Astrocyte of the spinal cord (primary cell): ENCODE measurements at places on chromosomes 1 and 21.

GRCh38 chr21:31211836-31212235 is 132.2 kb downstream of the TIAM1 start:
- DNase-seq: no peak

DNA sequence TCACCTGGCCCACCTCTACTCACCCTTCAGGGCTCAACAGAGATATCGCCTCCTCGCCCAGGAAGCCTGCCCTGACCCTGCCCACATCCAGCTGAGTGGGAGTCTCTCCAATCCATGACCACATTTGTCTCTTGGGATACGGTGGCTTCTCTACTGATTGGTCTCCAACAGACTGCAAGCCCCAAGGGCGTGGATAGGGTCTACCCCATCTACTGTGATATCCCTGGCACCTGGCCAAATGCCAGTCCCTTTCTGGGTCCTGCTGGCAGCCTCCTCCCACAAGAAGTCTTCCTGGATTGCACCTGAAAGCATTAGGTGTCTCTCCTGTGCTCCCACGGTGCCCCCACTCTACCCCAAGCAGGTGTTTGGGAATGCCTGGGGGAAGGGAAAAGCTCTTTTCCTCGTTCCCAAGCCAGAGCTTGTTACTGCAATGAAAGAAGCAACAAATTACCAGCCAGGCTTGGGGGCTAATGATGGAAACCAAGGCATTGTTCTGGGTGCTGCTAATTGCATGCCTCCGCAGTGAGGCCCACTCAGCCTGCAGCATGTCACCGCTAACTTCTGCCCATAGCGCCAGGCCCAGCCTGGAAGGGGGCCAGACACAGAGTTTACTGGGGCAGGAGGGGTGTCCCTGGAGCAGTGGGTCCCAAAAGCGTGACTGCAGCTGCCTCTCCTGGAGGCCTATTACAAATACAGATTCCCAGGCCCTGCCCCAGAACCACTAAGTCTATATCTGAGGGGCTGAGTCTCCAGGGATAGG is 90.7 kb upstream of the IFFO2 start:
- DNase-seq: no peak

DNA sequence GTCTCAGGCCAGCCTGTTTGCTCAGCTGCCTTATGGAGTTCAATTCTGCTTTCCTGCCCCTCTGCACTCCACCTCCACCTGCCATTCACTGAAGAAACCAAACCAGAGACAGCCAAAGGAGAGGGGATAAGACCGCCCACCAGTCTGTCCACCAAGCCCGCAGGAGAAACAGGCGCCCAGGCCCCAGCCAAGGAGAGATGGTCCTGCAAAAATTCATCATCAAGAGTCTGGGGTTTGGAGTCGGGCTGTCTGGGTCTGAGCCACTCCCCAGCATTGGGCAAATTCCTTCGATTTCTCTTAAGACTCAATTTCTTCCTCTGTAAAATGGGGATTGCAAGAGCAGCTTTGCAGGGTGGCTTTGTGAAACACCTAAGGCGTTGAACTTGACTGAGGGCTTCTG is 121.4 kb upstream of the RUNX3 start:
- DNase-seq: no peak

GRCh38 chr1:157798211-157798610 is 21.3 kb upstream of the FCRL2 start:
- no peak for DNase-seq

GRCh38 chr1:211928993-211929637 is 98.6 kb upstream of the LPGAT1 start:
- no peak for DNase-seq

DNA sequence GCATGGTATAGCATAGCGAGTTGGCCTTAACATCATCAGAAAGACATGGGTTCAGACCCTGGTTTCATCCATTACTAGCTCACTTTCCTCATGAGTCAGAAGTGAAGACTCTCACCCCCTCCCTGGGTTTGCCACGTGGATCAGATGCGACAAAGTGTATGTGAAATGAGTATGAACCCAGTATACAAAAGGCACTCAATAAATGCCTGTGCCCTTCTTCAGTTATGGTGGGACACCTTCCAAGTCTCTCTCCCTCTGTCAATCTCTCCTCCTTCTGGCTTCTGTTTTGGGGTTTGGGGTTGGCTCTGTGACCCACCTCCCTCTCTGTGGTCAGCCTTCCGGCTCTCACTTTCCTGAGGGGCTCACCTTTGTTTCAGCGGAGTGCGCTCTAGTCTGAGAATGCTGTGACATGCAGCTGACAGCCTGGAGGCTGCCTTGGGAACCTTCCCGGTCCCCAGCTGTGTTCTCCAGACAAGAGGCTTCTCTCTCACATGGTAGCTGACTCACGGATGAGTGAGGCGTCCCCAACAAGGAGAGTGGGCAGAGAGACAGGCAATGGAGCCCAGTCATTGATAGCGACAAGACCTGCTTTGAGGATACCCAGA is 155.0 kb upstream of the EDN2 start:
- DNase-seq: peak; percentile 75

- DNase-seq: no peak
Observed at GRCh38 chr1:95408507-95409136, 174.6 kb downstream of the RWDD3 start.

DNA sequence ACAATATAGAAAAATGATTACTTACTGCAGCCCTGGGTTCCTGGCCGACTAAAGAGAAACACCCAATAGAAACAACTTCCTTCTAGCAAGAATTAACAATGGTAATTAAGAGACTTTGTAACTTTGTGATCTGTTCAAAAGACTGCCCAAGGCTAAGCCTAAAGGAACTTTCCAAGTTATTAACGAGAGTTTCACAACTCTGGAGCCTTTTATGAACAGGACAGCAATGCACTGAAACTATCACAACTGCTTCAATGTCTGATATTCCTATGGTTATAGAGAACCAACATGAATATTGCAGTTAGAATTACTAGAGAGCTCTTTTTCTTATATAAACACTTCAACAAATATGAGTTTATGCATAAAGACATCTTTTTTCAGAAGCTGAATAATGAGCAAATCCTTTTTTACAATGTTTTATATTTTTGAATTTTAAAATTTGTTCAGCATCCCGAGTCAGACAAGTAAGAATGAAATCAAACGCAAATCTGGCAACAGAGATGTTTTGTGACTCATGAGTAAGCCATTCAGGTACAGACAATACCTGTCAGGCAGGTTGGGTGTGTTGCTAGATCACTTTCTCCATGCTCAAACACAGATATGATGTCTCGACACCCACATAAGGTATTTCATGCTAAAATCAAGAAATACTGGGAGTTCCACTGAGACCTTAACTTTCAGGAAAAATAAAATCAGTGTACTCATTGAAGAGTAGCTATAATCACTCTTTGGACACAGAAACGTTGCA is 22.2 kb upstream of the KCNJ15 start:
- no peak for DNase-seq

DNA sequence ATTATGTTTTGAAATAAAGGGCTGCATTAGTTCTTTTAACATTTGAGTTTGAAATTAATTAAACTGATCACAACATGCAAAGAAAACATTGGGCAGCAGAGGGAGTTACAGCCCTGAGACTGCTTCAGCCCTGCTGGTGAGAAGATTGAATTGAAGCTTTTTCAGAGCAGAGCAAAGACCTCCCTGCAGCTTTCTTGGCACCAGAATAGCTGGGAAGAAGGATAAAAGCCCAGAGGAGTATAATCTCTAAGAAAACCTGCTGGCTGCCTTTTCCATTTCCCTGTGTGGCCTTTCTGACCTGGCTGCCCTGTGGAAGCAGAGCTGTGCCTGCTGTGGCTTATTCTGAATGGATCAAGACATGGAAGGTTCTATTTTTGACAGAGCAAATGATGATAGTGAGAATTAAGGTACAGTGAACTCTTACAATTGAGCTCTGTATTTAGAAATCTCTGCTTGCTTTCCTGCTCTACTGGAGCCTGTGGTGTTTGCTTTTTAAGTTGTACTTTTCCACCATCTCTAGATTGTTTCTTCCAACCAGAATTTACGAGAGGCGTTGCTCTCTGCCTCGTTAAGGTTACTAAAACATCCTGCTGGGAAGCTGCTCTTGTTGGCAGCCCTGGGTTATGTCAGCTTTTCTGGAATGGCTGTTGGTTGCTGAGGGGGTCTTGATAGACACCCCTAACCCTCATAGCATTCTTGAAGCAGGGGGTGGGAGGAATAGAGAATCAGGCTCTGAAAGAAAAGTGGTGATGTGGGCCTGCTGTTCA is 9.9 kb downstream of the SNRPE start:
- peak; percentile 82 for DNase-seq

- DNase-seq: no peak
Observed at GRCh38 chr1:86101616-86102015, 55.0 kb downstream of the COL24A1 start.

DNA sequence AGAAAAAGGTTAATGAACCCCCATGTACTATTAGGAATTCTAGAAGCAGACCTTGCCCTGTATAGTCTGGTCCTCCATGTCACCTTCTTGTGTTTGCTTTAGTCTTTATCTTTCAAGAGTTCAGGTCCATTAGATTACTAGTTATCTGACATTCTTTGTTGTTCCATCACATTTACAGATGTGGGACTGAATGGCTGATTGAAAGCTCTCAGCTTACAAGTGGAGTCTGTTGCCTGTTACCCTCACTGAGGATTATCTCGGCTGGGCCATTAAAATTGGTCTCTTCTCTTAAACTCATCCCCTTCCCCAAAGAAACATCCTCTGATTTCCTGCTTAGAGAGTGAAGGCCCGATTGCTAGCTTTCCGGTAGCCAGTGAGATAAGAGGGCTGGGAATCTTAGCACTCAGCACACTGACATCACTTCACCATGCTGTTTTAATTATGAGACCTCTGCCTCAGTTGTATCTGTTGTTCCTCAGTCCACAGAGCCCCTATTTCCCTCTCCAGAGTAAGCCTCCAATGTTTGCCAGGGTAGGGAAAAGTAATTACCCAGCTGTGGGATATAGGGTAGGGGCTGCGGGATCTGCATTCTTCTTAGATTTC is 76.8 kb downstream of the LPGAT1 start:
- DNase-seq: no peak

DNA sequence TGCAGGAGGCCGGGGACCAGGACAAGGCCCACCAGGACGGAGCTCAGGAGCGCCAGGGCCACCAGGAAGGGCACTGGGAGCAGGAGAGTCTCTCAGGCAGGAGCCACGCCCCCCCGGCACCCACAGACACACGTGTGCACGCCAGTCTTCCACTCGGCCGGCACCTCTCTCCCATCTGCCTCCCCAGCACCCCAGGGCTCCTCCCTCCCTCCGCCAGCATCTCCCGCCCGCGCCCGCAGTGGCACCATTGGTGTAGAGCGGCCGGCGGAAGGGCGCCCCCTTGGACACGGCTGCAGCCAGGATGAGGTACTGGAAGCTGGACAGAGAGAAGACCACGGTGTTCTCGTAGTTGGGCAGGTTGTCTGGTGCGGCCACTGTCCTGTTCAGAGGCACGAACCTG is 6.1 kb upstream of the MFAP2 start:
- no peak for DNase-seq

GRCh38 chr1:216310776-216311175 is 112.5 kb downstream of the USH2A start:
- DNase-seq: peak; percentile 56

- DNase-seq: peak; percentile 30
Observed at GRCh38 chr1:70331962-70332361, 22.6 kb downstream of the ANKRD13C start.

DNA sequence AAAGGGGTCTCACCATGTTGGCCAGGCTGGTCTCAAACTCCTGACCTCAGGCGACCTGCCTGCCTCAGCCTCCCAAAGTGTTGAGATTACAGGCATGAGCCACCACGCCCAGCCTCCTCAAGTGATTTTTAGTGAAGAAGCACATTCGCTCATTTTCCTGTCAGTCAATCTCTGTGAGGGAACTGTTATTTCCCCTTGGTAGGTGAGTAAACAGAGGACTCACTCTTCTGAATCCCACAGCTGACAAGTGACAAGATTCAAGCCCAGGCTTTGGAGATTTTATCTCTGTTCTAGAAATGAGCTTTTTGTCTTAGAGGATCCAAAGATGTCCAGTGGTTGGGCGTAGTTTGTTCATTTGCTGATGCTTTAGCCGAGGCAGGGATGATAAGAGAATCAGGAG is 43.9 kb upstream of the TACSTD2 start:
- DNase-seq: no peak

- DNase-seq: no peak
Observed at GRCh38 chr1:53575141-53575954, 116.1 kb downstream of the DMRTB1 start.

GRCh38 chr1:4694492-4694891 is 40.1 kb downstream of the AJAP1 start:
- no peak for DNase-seq

DNA sequence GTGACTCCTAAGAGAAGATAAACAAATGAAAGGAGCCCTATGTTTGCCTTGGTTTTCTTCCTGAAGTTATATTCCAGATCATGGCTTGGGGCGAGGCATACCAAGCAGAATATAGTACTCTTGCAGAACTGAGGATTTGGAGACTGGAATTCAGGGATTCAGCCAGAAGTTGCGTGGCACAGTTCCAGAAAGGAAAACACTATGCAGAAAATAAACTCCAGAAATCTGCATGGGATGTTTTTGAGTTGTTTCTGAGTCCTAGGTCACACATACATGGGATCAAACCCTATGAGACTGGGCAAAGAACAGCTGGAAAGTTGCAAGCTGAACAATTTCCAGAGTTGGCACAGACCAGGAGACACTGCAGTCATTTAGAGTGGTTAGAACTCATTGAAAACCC is 42.9 kb upstream of the IFFO2 start:
- DNase-seq: peak; percentile 25

- no peak for DNase-seq
Observed at GRCh38 chr1:222529916-222530315, 18.0 kb downstream of the HHIPL2 start.

GRCh38 chr1:94011709-94012595 is 102.7 kb upstream of the GCLM start:
- DNase-seq: no peak

DNA sequence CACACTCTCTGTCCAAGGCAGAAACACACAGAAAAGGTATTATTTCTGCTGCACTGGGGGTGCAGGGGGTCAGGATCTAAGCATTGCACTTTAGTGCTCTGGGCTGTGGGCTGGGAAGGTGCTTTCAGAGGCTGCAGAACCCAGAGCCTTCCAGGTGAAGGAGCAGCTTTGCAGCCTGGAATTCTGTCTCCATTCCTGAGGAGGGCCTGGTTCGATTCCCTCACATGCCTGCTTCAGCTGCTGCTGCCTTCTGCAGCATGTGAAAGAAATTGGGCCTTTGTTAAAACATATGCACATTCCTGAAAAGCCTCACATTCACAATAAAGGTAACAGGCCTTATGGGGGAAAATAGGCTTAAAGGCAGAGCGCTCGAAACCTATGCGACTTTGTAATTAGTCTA is 35.9 kb downstream of the VTCN1 start:
- no peak for DNase-seq

DNA sequence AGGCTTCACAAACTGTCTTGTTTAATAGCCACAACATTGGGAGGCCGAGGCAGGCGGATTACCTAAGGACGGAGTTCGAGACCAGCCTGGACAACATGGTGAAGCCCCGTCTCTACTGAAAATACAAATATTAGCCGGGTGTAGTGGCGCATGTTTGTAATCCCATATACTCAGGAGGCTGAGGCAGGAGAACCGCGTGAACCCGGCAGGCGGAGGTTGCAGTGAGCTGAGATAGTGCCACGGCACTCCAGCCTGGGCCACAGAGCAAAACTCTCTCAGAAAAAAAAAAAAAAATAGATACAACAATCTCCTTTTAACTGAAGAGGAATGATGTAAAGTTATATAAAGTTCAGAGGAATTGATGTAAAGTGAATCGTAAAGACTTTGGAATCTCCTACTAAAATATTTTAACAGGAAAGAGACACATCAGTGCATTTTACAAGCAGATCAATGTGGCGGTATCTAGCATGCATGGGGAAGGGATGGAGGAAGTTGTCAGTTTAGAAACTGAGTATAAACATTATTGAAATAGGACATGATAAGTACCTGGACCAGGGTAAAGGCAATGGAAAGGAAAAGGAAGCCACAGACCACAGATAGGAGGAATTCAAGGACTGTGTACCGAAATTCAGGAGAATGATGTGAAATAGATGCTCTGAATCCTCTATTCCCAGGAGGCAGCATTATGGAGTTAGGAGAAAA is 41.5 kb downstream of the PTPRC start:
- no peak for DNase-seq
